ENCODE measurements at places on chromosomes 5 and 9.
A peak's percentile ranks its signal among the peaks of the same experiment; 100 is the strongest.

- DNase-seq = no peak
These were observed 28.5 kb downstream of the RHOBTB3 start for GRCh38 chr5:95759634-95760033.

- DNase-seq = peak; percentile 13
These were observed 156.0 kb downstream of the COL23A1 start for GRCh38 chr5:178434016-178434761.

DNA sequence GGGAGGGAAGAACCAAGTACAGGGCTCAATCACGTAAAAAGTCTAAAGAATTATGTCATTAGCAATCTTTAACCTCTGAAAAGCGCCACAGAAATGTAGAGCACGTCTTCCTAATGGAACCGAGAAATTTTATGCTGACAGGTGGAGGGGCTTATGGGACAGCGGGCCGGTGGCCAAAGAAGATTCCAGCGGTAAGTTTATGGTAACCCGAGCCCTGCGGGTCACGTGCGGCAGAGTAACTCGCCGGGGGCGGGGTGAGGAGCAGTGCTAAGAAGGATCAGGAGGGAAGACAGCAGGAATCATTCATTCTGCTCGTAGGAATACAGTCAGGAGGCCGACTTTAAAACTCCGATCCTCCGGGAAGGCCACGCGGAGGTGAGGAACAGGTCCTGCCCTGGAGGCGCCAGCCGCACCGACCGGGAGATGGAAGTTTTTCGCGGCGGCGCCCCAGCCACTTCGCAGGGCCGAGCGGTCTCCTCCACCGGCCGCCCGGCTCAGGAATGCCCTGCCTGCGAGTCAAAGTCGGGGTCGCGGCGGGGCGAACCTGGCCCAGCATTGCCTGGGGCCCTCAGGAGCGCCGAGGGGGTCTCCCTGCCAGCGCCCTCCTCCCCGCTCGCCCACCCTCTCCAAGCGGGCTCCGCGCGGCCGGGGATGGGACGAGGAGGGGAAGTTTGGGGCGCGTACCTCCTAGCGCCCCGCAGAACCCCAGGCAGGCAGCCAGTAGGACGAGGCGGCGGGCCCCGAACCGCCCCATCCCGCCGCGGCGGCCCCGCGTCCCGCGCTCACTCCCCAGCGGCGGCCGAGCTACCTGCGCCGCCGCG is 101.8 kb downstream of the ESM1 start:
- DNase-seq = no peak

GRCh38 chr5:164394686-164395194 is 889.3 kb downstream of the MAT2B start:
- no peak for DNase-seq

DNA sequence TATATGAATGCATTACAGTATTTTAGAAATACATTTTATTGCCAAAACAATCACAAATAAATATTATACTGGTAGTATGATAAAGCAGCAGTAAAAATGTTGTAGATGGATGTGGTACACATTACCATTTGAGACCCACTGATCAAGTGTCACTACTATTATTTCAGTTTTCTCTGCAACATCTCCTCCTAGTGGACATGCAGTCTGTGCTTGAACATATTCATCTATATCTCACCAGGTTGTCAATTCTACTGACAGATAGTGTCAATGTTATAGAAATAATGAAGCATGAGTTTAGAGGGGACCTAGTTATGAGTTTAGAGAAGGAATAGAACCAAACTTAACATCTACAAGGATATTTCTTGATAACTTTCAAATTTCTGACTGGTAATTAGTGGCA is 39.2 kb upstream of the ELOVL7 start:
- DNase-seq = no peak

DNA sequence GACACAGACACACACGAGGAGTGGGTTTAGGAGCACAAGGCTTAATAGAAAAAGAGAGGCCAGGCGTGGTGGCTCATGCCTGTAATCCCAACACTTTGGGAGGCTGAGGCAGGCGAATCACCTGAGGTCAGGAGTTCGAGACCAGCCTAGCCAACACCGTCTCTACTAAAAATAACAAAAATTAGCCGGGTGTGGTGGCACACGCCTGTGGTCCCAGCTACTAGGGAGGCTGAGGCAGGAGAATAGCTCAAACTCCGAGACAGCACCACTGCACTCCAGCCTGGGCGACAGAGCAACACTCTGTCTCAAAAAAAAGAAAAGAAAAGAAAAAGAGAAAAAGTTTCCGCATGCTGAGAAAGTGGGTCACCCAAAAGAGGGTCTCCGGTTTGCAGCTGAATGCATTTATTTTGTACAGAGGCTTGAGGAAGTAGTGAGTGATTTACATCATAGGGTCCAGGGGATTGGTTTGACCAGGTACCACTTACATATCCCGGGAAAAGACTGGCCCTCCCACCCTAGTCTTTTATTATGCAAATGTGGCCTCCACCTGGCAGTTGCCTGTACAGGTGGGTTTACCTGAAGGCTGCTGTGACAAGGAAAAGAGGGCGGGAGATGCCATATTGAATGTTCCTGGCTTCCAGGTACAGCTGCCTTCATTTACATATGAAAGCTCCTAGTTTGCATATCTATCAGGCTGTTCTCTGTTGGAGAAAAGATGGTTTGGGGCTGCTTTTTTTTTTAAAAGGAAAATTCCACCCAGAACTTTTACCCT is 366.2 kb upstream of the GRAMD2B start:
- DNase-seq = no peak

DNA sequence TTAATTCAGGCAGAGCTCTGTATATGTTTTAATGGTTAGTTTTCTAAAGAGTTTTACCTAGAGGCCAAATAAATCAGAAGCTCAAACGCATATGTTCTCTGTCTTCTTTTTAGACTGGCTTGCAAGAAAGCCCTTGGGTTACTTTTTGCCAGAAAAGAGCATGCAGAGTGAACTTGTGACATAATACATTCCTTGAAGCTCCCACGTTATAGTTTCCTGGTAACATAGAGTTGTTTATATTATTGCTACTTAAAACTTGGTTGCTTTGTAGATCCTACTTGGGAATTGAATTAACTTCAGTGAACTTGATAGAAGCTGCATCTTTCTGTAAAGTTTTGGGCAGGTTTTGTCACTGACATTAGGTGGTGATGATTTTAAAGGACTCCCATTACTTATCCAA is 102.9 kb downstream of the C9orf152 start:
- no peak for DNase-seq

GRCh38 chr5:56814361-56814962 is 887 bp upstream of the MAP3K1 start:
- DNase-seq = peak; percentile 74

DNA sequence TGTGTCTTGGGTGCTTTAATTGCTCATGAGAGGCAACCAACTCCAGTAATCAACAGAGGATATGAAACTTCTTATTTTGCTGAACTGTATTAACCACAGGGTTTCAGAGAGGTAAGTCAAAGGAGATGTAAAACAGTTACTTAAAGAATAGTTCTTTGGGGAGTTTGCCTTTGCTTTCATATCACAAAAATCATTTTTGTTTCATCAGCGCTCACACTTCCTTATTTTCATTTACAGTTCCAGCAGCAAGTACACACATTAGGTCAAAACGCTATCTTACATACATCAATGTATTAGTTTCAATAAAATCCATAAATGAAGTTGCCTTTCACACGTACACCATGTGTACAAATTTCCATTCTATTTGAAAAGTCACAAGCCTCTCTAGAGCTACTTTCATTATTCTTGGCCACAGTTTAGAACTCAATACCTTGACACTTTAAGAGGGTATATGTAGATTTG is 50.1 kb downstream of the ST8SIA4 start:
- no peak for DNase-seq

- no peak for DNase-seq
These were observed 17.6 kb downstream of the RNF38 start for GRCh38 chr9:36382484-36382883.

GRCh38 chr5:142806841-142807267 is 36.7 kb downstream of the ARHGAP26 start:
- DNase-seq = no peak

GRCh38 chr5:146697211-146697610 is 181.2 kb upstream of the GPR151 start:
- no peak for DNase-seq

DNA sequence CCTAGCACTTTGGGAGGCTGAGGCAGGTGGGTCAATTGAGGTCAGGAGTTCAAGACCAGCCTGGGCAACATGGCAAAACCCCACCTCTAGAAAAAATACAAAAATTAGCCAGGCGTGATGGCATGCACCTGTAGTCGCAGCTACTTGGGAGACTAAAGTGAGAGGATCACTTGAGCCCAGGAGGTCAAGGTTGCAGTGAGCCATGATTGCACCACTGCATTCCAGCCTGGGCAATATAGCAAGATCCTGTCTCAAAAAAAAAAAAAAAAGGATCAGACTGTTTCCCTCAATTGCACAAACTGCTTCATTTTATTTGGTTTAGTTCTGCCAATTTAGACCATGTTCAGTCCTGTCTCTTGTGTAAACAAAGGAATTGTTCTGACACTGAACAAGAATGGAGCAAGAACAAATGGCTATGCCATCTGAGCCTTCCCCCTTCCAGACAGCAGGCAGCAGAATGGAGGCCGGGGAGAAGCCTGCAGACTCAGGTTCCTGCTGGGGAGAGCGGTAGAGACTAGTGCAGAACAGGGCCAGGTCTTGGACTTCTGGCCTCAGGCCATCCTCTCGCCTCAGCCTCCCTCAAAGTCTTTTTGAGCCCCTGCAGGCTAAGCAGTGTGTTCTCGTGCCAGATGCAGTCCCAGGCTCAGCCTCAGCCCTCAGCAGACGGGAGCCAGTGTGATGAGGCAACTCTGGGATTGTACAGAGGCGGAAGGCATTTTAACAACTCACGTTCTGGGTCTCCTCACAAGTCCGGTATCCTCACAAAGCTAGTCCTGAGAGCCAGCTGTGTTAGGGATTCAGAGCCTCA is 18.2 kb downstream of the HNRNPH1 start:
- peak; percentile 55 for DNase-seq

- no peak for DNase-seq
These were observed 5.0 kb upstream of the GPRIN1 start for GRCh38 chr5:176614805-176615478.

DNA sequence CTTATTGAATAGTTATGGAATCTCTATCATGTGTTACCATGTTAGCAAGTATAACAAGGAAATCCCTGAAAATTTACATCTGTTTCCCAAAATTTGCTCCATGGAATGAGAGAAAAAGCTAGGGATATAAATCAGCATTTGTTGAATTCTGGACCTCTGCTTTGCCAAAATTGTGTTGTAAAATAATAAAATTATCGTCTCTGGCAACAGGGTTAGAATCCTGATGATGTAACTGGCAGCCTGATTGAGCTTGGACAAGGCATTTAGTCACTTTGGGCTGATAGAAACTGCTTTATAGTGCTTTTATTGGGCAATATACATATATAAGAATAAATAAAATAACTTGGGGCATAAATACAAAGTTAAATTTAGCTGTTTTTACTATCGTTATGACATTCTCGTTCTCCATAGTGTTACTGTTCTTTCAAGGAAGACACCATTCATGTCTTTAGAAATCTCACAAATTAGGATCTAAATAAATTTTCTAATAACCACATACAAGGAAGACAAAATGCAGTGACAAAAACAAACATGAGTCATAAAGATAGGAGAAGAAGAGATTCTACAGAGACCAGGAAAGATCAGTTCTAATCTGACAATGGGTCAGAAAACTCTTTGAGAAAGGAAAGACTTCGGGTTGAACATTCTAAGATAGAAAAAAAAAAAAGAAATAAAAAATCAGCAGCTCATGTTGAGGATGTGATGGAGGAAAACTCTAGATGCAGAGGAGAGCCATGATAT is 145.0 kb upstream of the CDH10 start:
- DNase-seq = no peak

DNA sequence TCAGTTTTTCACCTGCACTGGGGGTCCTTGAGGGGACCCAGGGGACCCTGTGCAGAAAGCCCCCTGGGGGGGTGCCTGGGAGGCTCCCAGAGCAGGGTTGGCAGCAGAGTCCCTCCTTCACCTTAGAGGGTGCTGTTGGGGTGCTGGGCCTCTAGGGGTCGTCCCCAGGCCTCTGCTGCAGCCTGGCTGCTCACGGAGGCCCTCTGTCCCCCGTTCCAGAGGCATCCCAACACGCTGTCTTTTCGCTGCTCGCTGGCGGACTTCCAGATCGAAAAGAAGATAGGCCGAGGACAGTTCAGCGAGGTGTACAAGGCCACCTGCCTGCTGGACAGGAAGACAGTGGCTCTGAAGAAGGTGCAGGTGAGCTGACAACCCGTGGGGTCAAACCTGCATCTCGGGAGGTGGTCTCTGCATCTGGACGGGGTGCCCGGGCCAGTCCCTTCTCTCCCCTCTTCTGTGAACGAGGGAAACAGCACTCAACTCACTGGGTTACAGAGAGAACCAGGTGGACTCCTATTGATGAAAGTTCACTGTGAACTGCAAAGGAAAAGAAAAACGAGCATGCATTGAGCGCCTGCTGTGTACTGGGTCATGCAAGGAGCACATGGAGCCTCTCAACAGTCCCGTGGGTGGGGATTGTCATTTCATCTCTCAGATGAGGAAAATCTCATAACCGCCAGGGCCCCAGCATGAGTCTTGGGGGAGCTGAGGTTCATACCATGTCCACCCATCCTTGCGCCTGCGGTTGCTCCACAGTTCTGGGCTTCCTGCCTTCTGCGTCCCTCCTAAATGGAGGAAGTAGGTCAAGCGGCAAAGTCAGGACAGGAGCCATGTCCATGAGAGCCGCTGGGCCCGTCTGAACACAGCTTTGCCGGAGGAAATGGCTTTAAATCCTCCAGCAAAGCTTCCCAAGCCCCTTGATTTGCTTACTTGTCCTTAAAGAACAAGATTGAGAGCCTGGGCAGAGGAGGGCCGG is 54.8 kb downstream of the NEK6 start:
- DNase-seq = no peak

- no peak for DNase-seq
These were observed 49.0 kb downstream of the SGCD start for GRCh38 chr5:156375895-156376495.

DNA sequence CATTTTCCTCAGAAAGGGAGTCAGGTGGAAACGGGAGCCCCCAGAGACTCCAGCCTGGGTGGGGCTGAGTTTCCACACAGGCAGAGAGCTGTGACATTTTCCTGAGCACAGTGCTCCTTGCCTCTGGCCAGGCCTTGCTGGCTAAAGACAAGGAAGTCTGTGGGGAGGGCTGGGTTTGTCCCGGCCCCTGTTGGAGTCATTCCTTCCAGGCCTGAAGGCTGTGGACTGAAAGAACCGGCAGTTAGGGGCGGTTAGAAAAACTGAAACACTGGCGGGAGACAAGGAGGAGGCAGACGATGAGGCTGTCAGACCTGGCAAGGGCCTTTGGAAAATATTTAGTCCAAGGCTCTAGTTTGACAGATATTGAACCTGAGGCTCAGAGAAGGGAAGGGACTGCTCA is 29.9 kb downstream of the COL15A1 start:
- no peak for DNase-seq

DNA sequence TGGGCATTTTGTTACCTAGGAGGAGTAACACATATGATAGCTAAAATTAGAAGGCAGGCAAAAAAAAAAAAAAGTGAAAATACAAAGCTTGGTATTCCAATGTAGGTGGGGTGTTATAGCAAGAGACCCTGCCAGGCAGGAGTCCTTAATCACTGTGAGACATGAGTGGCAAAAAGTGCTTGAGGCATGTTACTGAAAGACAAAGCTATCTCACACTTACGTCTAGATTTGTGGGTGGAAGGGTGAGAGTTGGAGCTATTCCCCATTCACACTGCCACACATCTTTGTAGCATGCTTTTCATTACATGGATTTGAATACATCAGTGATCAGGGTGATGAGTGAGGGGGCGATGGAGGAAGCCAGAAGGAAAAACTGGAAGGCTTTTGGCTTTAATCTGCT is 2.6 kb upstream of the PLPPR1 start:
- DNase-seq = no peak

- DNase-seq = no peak
These were observed 18.6 kb downstream of the BRD3 start for GRCh38 chr9:134049236-134049635.

All from activated effector memory CD4-positive, alpha-beta T cell treated with anti-CD3 and anti-CD28 coated beads, Interleukin-2, amount 50 U/mL, for 16 hours (primary cell).